ENCODE measurements at places on chromosomes 6 and 20.
A peak's percentile ranks its signal among the peaks of the same experiment; 100 is the strongest.

DNA sequence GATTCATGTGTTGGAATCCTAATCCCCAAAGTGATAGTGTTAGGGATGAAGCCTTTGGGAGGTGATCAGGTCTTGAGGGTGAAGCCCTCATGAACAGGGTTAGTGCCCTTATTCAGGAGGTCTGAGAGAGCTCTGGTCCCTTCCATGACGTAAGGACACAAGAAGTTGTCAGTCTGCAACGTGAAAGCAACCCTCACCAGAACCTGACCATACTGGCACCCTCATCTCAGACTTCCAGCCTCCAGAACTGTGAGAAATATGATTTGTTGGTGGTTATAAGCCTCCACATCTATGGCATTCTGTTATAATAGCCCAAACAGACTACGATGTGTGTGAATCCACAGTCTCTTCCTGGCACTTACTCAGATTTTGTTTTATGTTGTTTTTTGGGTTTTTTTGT is 90.7 kb downstream of the TRERF1 start:
- no peak for DNase-seq

- no peak for DNase-seq
Measured at GRCh38 chr20:62825986-62826645, 9.3 kb downstream of the COL9A3 start.

- DNase-seq: no peak
Measured at GRCh38 chr6:53998303-53998702, 112.9 kb upstream of the MLIP start.

- DNase-seq: no peak
Measured at GRCh38 chr6:100968949-100969348, 87.8 kb upstream of the ASCC3 start.

- no peak for DNase-seq
Measured at GRCh38 chr6:132020138-132020581, 69.0 kb upstream of the CCN2 start.

DNA sequence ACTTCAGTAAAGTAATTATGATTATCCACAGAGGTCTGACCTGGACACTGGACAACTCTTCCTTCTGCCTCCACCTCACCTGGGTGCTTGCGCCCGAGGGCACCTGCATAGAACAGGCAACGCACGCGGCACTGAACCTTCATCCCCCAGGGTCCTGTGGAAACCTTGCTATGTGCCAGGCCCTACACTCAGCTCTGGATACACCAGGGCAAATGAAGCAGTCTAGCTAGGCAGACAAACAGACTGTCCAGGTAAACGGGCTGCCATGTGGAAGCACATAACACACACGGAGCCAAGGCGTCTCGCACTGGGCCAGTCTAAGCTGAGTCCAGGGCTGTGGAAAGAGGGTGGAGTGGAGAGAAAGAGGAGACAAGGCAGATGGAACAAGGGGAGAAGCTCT is 109.3 kb upstream of the AFDN start:
- DNase-seq: no peak

DNA sequence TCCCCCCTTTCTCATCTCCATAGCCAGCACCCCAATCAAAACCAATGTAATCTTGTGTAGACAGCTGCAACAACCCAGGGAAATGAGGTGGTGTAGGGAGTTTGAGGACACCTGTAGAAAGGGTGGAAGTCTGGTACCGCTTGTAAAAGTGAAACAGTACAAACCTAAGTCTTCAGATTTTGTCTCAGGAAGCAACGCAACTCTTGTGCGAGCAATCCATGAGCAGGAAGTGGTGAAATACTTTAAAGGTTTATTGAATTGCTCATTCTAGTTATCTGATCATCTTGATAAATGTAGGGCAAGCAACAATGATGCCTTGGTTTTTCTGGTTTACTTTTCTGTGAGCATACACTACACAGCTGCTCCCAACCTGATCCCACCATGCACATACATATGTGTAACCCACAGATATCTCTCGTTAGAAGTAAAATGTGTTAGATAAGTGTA is 71.1 kb upstream of the THEMIS start:
- DNase-seq: peak; percentile 28

DNA sequence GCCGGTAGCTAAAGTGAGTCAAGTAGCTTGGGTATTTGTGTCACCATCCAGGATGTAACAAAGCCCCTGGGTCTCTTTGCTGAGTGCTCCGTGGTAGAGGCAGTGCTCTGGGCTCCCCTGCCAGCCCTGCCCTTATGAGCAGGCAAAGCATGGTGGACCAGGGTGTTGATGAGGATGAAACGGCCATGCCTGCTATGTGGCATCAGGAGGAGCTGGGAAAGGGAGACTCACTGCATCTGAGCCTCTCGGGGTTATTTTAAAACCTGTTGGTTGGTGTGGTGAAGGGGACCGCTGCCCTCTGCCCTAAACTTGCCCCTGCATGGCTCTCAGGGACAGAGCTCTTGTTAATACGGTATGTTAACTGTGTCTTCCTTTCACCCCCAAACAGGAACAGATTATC is 143.1 kb downstream of the DTNBP1 start:
- DNase-seq: no peak

DNA sequence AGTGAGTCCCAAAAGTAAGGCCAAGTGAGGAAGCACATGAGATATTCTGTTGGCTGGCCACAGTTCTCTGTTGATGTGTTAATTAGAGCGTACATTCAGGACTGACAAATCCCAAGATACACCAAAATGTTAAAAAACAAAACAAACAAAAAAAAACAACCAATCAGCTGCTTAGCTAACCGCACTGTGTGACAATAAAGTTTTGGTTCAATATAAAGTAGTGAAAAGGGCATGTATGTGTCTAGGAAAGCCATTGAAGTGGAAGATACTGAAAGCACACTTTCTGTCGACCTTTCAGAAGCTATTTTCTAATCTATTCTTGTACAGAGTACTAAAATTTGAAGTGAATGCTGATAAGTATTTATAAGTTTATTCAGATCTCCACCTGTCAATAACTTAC is 26.1 kb downstream of the NHLRC1 start:
- DNase-seq: no peak

- no peak for DNase-seq
Measured at GRCh38 chr20:40806929-40807820, 118.1 kb upstream of the MAFB start.

GRCh38 chr6:132310921-132311320 is 90.4 kb downstream of the MOXD1 start:
- DNase-seq: no peak

GRCh38 chr20:35739294-35740163 is 2.5 kb downstream of the RBM39 start:
- DNase-seq: no peak

- DNase-seq: peak; percentile 20
Measured at GRCh38 chr6:146770965-146771735, 172.4 kb downstream of the ADGB start.

DNA sequence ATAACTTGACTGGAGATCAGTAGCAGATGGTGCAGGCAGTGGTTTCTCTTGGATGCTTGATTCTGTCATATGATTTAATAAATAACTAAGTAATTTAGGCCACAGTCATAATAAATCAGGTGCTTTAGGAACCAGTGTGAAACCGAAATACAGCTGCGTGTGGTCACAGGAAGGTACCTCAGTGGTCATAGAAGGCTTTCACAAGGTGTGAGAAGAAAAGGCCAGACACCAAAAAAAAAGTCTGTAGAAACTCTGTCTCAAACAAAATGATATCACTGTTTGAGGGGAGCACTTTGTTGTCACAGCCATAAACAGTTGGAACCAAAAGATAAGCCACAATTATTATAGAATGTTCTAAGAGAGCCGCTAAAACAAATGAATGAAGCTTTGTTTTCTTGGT is 56.5 kb downstream of the ARMC2 start:
- no peak for DNase-seq

DNA sequence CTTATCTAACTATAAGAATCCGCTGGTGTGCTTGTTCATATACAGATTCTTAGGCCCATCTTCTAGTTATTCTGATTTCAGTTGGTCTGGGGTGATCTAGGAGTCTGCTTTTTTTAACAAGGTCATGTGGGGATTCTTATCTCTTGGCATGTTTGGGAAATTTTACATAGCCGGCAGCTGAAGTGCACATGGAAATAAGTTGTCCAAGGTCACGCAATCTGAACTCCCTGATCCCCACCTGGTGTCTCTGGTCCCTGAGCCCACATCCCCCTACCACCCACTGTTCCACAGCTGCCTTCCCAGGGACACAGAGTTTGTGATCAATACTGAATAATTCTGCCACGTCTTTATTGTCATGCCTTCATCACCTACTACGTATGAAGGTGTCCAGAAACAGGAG is 90.8 kb downstream of the SSR1 start:
- DNase-seq: no peak

DNA sequence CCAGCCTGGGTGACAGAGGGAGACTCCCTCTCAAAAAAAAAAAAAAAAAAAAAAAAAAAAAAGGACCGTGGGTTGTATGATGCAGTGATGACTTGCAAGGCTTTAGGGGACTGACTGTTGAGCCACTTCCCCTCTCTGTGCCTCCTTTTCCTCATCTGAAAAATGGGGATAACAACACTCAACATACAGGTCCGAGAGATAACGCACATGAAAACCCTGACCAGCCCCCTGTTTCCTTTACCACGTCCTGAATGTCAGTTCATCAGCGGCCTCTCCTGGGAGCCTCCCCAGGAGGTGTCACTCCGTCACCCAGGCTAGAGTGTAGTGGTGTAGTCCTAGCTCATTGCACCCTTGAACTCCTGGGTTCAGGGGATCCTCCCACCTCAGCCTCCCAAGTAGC is 3.9 kb downstream of the SLA2 start:
- DNase-seq: no peak

DNA sequence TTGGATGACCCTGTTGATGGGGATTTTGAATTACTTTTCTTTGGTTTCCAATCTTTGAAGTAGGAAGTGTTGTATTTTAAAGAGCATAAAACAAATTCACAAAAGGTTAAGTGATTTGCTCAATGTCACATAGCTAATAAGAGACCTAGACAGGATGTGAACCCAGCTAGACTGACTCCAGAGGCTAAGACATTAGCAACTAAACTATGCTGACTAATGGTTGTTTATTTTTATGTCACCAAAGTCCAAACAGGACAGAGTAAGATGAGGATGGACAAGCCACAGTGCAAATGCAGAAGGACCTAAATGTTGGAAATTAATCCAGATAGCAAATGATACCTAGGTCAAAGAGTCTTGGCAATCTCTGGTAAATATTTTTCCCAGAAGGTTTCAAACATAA is 38.0 kb downstream of the OGFRL1 start:
- DNase-seq: no peak

DNA sequence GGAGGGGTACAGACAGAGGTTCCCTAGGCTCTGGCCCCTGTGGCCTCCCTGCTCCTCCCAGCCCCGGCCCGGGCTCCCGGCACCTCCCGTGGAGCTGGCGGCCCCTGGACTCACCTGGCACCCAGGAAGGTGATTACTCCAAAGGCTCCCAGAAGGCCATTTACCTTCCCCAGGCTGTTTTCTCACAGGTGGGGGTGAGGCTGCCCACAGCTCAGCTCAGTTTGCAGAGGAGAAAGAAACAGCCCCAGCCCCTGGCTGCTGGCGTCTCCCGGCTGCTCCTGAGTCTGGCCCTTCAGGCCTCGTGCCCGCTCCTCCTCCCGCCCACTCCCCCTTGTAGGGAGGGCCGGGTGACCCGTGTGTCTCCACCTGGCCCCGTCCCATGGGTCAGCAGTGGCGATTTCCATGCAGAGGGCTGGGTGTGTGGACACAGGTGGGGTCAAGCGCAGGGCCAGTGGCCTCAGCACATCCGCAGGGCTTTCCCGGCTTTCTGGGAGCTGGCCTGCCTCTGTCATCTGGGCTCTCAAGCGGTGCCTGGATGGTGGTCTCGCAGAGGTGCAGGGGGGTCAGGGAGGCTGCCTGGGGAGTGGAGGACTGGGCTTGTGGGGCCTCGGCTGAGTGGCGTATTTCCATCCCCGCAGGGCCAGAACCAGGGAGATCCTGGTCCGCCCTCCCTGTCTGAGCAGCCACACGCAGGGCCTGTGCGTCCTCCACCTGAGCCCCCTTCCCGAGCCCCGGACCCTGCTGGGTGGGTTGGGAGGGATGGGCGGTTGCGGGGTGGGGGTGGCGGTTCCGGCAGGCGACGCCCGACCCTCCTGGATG is 20.2 kb upstream of the GATA5 start:
- DNase-seq: no peak

DNA sequence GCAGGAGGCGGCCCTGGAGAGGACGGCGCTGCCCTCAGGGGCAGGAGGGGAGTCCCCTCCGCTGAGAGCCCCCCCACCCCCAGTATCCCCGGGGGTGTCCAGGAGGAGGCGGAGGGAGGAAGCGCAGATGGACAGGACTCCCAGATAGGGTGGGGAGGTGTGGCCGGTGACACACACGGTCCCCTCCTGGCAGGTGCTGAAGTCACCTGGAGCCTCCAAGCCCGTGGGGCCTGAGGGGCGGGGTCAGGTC is 1.4 kb downstream of the STMN3 start:
- DNase-seq: no peak

- no peak for DNase-seq
Measured at GRCh38 chr20:41678799-41679198, 60.6 kb upstream of the CHD6 start.

GRCh38 chr20:32227306-32227705 is 19.6 kb downstream of the POFUT1 start:
- DNase-seq: no peak

GRCh38 chr6:116536216-116536621 is 9.3 kb downstream of the TRAPPC3L start:
- no peak for DNase-seq

GRCh38 chr20:60513141-60513540 is 554.9 kb downstream of the CDH26 start:
- no peak for DNase-seq

- DNase-seq: no peak
Measured at GRCh38 chr6:38151580-38152500, 332.3 kb downstream of the ZFAND3 start.

DNA sequence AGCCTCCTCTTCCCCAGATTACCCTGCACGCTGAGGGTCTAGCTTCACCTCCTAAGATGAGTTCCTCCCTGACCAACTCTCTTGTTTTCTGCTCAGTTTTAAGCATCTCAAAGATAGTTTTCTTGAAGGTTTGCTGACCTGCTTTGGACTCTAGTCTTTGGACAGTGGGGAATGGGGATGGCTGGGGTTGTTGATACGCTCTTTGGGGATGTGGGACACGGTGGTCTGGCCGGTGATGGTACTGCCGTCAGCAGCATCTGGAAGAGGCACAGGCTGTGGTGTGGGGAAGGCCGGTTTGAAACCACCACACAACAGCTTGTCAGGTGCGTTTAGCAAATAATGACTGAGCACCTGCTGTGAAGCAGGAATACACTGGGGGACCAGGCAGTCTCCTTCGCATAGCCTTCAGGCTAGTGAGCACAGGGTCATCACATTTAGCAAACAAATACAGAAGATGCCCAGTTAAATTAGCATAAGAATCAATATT is 94.1 kb downstream of the TMEM242 start:
- no peak for DNase-seq

GRCh38 chr20:31922181-31922580 is 29.7 kb downstream of the PDRG1 start:
- DNase-seq: no peak

Measured in stimulated activated CD4-positive, alpha-beta T cell treated with anti-CD3 and anti-CD28 coated beads, Interleukin-2, amount 100 ng/mL, for 4 hours (primary cell).